Right hindlimb (tissue), 1 donor: ENCODE measurements at places on chromosomes 13 and 19.

DNA sequence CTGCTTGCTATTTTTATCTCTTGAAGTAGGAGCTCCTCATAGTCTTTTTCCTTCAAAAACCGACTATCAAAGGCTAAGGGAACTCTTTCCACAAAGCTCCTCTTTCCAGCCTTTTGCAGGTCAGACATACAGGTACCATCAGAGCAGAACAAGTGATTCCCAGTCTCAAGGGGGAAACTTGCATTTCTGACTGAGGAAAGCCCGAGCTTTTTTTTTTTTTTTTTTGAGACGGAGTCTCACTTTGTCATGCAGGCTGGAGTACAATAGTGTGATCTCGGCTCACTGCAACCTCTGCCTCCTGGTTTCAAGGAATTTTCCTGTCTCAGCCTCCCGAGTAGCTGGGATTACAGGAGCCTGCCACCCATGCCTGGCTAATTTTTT lies 32.0 kb downstream of the RUBCNL start:
- no peak for DNase-seq

DNA sequence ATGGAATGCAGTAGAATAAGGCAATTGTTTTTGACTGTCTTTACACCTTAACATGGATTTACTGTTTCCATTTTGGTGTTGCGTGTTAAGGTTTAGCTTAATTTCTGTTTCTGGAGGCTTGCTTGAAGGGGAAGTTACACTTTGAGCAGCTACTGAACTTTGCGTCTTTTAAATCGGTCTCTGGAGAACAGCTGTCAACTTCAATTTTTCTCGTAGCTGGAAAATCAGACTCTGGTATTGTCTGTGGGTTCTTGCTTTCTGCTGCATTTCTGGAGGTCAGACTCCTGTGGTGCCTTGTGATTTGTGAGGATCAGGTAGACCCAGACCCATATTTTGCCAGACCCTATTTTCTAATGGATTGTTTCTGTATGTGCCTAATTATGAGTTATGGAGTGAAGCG lies 146.7 kb downstream of the ATP8A2 start:
- DNase-seq: no peak

- no peak for DNase-seq
These were observed 220.7 kb downstream of the RFC3 start for GRCh38 chr13:34038541-34039068.

GRCh38 chr13:79070343-79070974 lies 335.6 kb downstream of the RBM26 start:
- DNase-seq: no peak

GRCh38 chr13:26221399-26221720 lies 754 bp downstream of the RNF6 start:
- no peak for DNase-seq

DNA sequence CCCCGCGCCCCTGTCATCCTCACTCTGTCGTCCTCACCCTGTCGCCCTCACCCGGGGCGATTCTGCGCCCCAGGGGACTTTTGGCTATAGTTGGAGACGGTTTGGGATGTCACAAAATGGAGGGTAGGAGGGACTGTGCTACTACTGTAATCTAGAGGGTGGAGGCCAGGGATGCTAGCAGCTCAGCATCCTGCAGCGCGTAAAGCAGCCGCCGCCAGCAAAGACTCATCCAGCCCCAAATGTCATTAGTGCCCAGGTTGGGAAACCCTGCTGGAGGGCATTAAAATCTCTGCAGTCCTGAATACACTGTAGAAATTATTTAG lies 362 bp downstream of the ZNF557 start:
- no peak for DNase-seq

DNA sequence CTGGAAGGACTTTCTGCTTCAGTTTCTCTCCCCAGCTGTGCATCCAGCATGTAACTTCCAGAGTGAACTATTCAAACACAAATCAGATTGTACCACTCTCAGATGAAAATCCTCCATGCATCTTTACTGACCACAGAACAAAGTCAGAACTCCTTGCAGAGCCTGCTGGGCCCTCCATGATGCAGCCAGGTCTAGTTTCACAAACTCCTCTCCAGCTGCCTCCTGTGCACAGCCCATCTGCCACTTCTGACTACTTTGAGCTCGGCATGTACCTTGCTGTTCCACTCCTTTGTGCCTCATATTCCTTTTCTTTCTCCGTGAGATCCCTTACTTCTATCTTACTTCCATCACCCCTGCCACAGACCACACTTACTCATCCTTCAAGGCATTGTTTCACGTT lies 31.4 kb downstream of the NALCN start:
- DNase-seq: no peak

- no peak for DNase-seq
These were observed 177.4 kb downstream of the OXGR1 start for GRCh38 chr13:96816874-96817273.

- no peak for DNase-seq
These were observed 149.8 kb upstream of the TMTC4 start for GRCh38 chr13:100824366-100824765.

DNA sequence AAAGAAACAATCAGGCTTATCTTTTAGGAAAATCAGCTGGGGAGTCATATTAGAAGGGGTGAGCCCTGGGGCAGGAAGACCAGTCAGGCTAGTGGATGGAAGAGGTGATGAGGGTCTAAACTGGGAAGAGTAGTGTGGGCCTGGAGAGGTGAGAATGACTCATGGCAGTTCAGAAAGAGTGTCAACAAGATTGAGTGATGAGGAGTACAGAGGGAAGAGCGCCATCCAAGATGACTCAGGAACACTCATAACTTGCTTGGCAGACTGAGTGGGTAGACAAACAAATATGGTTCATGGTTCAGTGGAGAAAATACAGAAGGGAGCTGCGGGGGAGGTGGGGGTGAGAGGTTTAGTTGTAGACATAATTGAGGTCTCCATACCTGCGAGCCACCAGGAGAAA lies 17.3 kb upstream of the CLDN10 start:
- DNase-seq: no peak

DNA sequence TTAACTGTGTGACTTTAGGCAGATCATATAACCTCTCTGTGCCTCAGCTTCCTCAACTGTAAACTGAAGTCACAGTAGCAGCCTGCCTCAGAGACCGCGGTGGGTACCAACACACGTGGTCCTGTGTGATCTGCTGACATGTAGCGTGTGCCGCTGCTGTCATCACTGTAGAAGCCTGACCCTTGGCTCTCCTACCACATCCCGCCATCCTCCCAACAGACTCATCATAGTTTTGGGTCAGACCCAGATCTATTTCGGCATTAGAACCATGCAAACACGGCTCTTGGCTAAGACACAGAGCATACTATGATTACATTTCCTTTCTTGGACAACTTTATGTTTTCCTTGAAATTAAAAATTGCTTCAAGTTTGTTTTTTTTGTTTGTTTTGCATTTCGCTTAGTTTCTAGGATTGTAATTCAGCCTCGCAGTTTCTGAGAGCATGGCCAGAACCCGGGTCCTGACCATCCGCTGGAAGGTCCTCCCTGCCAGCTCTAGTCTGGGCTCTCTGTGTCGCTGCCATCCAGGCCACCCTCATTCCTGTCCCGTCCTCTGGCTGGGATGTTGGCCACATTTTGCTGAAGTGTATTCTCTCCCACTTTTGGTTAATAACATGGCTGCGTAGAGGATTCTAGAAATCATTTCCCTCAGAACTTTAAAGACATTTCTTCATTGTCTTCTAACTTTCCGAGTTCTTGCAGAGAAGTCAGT lies 53.0 kb downstream of the GGACT start:
- DNase-seq: no peak

DNA sequence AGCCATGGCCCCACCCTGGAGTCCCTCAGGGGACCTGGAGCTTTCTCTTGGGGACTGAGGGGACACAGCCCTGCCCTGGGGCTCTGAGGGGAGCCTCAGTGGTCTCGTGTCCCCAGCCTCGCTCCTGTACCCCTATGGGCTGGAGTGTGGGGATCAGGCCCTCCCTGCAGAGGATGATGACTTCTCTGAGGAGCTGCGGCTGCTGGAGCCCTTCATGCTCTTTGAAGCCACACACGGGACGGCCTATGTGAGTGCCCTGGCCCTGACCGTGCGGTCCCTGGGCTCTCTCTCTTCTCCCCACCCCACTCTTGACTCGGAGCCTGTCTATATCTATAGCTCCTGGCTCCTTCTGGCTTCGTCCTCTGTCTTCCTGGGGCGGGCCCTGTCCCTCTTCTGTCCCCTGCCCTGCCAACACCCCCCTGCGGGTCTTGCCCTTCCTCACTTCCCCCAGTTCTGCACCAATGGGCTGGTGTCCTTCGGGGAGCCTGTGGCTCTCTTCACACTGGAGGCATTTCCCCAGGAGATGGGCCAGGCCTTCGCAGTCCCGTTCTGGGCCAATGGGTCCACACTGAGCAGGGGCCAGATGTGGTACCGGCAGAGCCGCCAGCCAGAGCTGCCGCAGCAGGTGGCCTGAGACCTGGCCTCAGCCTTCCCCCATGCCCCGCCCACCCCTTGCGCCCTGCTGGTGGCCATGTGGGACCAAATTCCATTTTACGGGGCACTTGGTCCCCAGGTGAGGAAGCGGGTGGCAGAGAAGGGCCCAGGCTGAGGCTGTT lies 33.1 kb downstream of the HPN start:
- DNase-seq: no peak

DNA sequence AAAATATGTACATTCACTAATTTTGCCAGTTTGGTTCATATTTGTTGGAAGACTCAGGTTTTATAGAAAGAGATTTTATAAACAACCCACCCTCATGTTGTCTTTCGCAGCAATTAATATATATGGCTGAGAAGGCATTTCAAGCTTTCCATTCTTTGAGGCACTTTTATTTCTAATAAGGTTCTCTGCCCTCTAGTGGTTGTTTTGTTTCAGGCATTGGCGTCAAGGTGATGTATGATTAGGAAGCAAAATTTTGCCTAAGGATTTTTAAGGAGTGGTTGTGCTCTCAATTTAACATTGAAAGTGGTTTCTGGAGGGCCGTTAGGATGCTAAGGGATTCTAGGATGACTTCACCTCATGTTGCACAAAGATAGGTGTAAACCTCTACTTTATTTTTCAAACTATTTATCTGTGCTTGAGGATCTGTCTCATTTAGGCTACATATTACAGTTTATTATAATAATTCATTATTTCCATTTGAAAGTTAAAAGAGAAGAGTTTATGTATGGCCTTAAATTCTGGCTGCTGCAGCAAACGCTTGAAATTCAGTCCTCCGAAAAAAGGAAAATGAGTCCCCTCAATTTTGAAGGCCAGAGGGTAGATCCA lies 35.9 kb downstream of the OXGR1 start:
- DNase-seq: no peak

- peak; percentile 50 for DNase-seq
These were observed 4.5 kb upstream of the DCT start for GRCh38 chr13:94483970-94484369.

DNA sequence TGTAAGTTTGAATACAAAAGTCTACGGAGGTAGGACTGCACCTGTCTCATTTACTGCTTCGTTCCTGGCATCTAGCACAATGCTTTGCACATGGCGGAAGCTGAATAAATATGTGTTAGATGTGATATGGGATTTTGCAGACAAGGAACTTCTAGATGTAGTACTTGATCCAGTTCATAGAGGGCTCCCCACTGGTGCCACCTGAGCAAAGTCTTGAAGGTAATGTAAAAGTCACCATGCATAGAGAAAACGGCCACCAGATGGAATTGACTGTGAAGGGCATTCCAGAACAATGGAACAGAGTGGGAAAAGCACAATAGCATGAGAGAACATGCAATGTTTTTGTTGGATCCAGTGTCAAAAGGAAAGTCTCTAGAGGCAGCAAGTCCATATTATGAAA lies 209.3 kb downstream of the HS6ST3 start:
- no peak for DNase-seq
